ENCODE measurements at places on chromosomes 7 and 10.

DNA sequence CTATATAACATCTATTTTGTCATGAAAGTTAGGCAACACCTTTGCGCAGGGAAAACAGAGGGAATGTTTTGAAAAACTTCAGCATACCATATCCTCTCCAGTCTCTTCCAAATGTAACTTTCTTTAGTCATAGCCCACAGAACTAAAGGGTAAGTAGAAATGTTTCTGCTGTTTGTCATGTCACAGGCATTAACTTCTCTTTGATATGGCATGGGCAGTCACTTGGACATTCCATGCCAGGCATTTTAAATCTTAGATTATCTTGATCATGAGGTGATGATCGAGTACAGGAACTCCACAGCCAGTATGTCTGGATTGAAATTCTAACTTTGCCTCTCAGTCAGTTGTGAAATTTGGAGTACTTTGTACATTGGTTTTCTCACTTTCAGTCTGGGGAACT, 27.5 kb upstream of the ETV1 start:
- DNase-seq = no peak

DNA sequence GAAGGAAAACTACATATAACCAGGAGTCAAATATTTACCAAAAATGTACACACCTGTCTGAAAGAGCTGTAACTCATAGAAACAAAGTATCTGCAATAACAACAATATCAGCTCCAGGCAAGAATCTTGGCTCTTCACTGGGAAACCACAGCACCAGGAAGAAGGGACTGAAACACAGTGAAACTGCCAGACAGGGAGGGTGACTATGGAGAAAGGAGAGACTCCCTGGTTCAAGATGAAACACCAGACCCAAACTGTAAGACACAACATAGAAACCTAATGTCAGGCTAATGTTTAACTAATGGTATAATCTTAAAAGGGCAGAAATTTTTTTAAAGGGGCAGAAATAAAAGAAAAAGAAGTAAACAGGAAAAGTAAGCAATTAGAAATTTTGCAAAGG, 11.5 kb upstream of the TAS2R39 start:
- DNase-seq = peak; percentile 40

GRCh38 chr7:25858200-25858524, 293.8 kb upstream of the NFE2L3 start:
- DNase-seq = no peak

DNA sequence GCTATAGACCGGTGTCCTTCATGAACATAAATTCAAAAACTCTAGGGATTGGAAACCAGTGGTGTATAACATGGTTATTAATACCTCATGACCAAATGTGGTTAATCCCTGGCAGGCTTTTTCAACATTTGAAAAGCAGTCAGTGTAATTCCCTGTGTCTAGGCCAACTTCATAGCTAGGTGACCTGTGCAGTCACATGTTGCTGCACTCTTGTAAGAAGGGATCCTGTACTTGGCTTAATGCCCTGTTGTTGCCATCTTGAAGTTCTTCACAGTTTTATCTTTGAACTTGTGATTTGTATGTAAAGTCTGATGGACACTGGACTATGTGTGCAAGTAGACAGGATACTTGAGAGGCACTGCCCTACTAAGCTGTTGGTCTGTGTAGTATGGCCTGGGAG, 39.7 kb downstream of the ZNF33A start:
- no peak for DNase-seq

GRCh38 chr10:129972966-129973673, 9.0 kb upstream of the EBF3 start:
- DNase-seq = no peak

DNA sequence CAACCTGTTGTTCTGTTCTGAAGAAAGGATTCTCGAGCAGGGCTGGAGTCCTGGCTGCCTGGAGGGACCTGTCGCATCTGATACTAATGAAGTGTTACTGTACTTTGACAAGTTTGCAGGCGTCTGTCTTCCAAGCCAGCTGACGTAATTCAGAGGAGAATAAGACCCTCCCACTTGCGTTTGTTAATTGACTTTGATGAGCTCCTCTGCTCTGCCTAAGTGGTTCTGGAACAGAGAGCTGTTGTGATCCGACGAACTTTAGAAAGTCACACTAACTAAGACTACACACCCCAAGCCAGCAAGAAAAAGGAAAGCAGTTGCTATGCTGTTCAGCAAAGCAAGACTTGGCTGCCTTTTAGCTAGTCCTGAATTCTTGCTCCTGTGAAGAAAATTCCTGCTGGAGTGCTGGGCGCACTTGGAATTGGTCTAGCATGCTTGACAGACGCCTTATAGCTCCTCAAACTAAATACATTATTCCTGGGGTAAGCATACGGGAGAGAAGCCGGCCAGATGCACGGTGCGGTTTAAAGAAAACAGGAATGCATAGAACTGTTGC, 200.3 kb downstream of the CACNB2 start:
- no peak for DNase-seq

DNA sequence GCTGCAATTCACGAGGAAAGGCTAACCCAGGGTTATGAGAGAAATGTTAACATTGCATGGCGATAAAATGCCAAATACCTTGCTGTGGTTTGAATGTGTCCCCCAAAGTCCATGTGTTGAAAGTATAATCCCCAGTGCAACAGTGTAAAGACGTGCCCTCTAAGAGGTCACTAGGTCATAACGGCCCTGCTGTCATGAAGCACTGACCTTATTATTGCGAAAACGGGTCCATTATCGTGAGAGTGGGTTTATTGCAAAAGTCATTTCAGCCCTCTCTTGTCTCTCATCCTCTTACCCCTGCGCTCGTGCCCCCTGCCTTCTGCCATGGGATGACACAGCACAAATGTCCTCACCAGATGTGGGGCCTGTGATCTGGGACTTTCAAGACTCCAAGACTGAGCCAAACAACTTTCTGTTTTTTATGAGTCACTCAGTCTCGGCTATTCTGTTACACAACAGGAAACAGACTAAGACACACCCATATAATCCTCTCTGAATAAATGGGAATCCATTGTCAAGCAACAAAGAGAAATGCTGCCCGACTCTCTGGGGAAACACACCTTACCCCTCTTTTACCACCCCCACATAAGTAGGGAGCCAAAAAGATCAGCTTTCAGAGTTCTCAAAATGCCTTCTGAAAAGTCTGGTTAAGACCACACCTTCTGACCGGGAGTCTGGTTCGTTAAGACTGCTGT, 73.1 kb upstream of the UCN3 start:
- no peak for DNase-seq

GRCh38 chr7:98664882-98665281, 47.8 kb downstream of the NPTX2 start:
- no peak for DNase-seq

- DNase-seq = no peak
These were observed 547.8 kb downstream of the SORCS3 start for GRCh38 chr10:105188737-105189462.

DNA sequence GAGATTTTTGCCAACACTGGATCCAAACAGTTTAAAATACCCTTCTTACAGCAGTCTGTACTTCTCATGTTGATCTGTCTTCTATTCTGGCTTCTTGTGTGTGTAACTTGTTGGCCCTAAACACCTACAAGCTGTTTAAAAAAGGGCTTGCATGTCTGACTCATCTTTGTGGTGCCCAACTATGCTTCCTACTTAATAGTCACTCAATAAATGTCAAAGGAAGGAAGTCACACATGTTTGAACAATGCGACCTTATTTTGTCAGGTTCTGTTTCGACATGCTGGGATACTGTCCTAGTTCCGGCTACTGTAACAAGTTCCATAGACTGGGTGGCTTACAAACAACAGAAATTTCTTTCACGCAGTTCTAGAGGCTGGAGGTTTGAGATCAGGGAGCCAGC, 9.4 kb upstream of the GRK5 start:
- DNase-seq = no peak
